Fibroblast of skin of left quadriceps (primary cell): ENCODE measurements at places on chromosomes 5 and 9.

DNA sequence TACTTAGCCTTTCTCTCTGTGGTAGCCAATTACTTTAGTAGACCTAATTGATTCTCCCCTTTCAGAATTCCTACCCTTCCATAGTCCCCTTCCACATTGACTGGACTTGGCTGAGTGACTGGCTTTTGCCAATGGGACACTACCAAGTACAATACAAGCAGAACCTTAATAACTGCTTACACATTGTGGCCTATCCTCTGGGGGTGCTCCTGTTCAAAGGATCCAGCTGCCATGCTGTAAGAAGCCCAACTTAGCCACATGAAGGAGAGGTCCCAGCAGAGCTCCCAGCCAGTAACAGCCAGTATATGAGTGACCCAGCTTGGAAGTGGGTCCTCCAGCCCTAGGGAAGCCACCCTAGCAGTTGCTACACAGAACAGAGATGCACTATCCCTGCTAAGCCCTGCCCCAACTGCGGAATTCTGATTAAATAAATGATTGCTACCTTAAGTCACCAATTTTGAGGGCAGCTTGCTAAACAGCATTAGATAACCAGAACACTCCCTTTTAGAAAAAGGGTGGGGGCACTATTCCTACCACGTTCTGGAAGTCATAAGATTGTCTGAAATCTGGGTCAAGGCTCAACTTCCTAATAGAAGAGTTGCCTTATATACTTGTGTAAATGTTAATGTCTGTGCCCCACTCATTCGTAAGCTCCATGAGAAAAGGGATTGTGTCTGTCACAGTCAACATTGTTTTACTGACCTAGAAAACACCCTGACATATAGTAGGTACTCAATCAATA lies 11.1 kb upstream of the APTX start:
- DNase-seq: no peak

DNA sequence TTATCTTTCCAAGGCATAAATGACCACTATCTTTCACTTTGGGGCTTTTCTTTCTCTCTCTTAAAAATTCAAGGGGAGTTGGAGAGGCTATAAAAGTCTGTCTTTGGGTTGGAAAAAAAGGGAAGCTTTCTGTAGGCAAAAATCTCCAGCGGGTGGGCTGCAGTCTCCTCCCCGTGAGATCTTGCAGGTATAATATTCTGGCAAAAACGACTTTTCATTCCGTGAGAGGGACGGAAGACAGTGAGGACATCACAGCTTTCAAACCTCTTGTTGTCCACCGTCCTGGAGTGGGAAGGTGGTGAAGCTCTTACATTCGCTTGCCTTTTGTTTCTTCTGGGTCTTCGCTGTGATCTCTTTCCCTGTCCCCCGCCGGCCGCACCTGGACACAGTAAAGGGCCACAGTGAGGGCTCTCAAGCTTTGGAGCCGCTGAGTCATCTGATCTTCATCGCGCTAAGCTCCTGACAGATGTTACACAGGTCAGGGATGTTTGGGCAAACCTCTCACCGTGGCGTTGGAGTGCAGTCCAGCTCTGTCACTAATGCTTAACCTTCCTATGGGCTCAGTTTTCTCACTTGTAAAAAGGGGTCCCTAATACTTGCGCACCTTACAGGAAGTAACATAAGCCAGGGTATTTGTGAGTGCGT lies 61.9 kb upstream of the MEGF10 start:
- no peak for DNase-seq

DNA sequence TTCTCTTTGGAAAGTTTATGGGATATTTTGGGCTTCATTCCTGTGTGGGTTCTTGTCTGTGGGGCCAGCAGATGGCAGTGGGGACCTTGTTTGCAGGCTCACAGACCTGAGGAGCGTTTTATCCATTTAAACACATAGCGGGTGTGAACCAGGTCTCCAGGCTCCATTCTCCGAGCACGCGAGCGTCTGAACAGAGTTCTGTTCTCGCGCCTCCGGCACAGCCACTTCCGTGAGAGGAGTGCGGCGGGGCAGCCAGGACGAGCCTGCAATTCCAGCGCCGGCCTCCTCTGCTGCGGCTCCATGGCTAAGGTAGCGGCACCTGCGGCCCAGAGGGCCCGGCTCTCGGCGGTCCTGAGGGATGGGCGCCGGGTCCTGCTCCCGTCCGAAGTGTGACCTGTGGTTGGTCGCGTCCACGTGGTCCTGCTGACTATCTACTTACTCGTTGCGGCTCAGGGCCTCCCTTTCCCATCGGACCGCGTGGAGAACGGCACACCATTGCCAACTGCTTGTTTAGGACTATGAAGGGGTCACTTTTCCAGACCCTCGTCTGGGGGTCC lies 7.3 kb downstream of the NRARP start:
- DNase-seq: no peak

- no peak for DNase-seq
Measured at GRCh38 chr9:1761807-1762206, 253.3 kb upstream of the SMARCA2 start.

DNA sequence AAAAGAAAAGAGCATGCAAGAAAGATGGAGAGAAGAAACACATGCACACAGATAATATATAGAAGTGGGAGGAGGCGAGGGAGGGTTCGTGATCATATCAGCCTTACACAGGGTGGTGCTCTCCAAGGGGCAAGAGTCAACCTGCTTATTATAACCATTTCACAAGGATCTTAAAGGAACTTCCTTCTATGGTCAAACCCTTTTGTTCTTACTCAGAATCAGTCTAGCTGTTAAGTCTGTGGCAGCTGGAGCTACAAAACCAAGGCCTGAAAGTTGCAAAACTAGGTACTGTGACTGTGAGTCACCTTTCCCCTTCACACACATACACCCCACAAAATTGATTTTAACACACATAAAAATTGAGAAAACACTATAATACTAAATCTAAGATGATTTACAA lies 18.5 kb upstream of the ERMP1 start:
- no peak for DNase-seq
